Progenitor cell of endocrine pancreas (in vitro differentiated cells): ENCODE measurements at places on chromosomes 4 and X.

DNA sequence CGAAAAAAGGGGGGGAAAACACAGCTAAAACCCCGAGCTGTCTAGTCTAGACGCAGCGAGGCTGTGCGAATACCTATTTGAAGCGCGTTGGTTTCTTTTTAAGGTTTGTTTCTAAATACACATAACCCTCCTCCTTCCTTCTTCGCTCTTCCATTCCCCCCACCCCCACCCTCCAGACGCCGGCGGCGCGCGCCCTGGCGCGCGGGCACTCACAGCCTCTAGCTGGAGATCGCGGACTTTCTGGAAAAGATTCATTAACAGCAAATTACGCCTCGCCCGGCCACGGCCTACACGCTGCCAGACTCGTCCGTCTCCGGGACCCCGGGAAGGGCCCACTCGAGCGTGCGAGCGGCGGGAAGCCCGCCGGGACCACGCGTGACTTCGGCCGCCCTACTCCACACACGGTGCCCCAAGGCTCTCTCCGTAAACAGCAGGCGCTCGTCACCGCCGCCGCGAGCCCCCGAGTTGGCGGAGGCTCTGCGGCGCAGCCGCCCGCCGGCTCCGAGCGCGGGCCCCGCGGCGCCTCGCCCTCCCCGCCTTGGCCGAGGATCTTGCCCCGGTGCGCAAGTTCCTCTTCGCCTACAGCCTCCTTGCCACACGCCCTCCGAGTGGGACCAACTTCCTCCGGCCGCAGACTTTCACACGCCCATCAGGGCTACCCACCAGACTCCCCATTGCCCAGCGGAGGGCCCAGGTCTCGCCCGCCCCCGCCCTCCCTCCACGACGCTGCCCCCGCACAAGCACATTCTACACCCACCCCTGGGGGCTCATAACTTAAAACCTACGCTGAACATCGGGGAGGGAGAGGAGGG is 2.0 kb downstream of the BCOR start:
- DNase-seq, result no peak

DNA sequence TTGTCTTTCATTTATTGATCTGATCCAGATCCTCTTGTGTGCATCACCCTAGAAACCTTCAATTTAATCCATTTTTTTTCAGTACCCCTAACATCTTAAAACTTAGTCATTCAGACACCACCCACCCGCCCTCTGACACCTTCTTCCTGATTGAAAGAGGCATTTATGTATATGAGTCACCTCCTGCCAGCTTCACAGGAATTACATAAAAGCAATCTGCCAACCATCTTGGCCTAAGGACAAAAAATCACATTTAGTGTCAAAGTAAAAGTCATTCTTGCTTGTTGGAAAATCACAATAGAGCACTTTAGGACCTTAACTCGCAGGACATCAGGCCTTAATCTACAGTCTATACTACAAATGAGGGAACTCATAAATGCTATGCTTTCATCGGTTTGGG is 52.1 kb downstream of the NDST3 start:
- no peak for DNase-seq

DNA sequence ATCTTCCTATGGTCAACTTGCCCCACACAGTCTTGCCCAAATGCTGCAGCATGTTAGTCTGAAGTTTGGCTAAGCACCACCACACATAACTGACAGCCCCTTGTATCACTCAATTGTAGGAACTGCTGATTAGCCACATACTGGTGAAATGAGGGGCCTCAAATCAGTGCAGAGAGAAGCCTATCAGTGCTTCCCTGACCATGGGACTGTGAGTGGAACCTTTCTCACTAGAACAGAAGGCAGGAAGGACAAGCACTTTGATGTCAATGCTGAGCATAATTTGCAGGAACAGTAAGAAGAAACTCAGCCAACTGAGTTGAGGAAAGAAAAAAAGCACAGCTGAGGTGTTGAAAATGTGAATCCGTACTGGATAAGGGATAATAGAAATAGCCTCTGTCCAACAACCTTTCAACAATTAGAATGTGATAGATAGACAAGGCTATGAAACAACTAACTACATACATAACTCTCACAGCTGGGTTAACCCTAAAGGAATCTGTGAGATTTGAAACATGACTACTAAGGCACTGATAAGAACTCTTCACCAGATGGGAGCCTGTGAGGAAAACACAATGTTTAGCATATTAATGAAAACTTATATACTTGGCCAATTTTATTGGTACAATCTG is 136.6 kb upstream of the SH3RF1 start:
- DNase-seq, result no peak

GRCh38 chr4:110668463-110669235 is 45.8 kb upstream of the PITX2 start:
- no peak for DNase-seq

DNA sequence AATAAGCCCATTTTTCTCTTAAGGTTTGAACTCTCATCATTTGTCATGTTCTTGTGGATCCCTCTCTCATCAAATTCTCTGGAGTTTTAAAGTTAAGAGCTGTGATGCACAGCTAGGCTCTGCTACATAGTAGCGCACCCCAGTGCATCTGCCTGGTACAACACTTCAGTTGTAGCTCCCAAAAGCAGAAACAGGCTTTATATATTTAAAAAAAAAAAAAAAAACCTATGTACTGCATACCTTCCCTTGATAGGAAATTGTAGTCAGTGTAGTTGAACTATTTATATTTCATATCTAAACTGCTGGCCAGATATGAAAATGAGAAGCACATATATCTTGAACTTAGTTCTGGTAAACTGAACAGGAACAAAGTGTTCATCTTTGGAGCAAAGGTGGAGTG is 131.4 kb downstream of the KLHL13 start:
- DNase-seq, result no peak

- no peak for DNase-seq
Observed at GRCh38 chrX:151830911-151831310, 81.8 kb upstream of the MAGEA4 start.

DNA sequence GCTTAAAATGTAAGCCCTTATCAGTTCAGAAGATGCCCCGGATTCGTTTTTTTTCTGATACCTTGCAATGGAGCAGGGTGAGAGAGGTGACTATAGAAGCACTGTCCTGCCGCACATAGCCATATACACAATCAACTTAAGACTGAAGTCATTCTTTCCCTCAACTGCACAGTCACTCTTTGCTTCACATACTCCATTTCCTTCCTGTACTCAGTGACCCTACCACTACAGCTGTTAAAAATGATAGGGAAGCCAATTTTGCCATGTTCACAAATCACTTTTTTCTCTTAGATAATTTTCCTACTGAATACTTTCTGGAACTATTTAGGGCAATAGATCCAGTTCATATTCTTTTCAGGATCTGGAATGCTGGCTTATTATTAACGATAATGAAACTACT is 300.0 kb downstream of the ANK2 start:
- DNase-seq, result no peak

DNA sequence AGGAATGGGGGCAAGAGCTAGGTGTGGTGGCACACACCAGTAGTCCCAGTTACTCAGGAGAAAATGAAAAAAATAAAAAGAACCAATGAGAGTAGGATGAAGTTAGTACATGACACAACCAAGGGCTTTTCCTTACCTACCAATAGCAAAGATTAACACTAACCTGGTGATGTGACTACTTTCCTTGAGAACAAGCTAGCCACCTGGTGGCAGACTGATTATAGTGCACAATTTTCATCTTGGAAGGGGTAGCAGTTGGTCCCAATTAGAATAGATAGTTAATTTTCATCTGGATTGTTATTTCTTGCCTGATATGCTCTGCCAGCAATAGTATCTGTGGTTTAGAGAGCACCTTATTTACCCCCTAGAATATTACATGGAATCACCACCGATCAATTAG is 1216.8 kb upstream of the PABPC4L start:
- no peak for DNase-seq

DNA sequence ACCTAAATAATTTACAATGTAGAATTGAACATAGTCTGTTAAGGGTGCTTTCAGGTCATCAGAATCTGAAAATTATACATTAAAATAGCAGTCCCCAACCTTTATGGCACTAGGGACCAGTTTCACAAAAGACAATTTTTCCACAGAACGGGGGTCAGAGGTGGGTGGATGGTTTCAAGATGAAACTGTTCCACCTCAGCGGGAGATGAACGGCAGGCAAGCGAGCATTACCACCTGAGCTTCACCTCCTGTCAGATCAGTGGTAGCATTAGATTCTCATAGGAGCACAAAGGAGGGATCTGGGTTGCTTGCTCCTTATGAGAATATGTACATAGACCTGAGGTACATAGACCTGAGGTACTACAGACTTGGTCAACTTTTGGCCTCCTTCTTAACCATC is 29.0 kb downstream of the LRBA start:
- no peak for DNase-seq

DNA sequence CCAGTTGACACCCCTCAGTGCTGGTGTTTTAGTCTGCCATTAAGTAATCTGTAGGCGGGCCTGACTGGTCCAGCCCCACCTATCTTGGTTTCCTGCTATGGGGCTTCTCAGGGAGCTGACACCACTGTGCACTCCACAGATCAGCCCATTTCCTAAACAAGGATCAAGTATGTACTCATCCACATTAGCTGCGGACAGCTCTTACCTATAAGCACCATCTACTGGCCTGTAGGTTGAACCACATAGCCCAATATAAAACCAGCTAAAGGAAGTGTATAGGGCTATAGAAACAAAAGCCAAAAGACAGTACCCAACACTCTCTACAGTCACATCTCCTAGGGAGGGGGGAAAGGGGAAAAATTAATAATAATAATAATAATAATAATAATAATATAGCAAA is 353.5 kb upstream of the CXorf51B start:
- no peak for DNase-seq

GRCh38 chr4:104592183-104592582 is 97.5 kb upstream of the CXXC4 start:
- DNase-seq, result no peak

- DNase-seq, result no peak
Observed at GRCh38 chrX:115696939-115697338, 136.0 kb downstream of the PLS3 start.

- DNase-seq, result no peak
Observed at GRCh38 chr4:41957634-41958033, 22.4 kb downstream of the TMEM33 start.

DNA sequence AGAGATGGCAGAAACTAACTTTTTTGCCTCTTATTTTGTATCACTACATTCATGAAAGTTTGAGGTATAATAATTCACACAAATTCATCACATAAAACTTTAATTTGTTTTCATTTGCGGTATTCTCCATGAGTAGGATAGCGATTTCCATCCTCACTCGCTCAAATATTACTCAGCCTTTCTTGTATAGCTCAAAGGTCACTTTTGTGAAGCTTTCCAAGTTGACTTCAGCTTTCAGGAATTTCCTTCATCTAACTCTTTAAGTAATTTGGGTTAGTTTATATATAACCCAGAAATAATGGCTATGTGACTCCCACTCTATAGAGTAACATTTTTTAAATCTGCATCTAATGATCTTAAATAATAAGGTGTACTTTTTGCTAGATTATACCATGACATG is 314.4 kb downstream of the IL1RAPL1 start:
- DNase-seq, result no peak

- DNase-seq, result no peak
Observed at GRCh38 chrX:32269866-32270265, 941.5 kb downstream of the DMD start.

- no peak for DNase-seq
Observed at GRCh38 chrX:108584617-108585211, 145.1 kb downstream of the COL4A5 start.

DNA sequence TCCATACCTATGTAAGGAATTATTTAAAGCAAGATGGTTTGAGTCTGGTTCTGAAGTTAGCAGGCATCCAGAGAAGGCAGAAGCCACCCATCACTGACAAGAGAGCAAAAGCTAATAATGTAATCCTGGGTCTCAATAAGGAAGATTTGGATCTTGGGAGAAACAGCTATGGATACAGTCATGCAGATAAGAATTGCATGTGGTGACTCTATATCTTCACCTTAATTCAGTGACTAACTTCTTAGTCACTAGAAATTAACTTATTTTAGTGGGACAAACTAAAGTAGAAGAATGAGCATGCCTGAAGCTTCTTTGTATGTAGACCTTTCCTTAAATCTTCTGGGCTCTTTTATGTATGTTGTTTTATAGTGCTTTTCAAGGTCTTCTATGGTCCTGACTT is 66.6 kb downstream of the ATP10D start:
- DNase-seq, result no peak
